ENCODE measurements at places on chromosomes 5 and 9. TPM values are rescaled to one million over a fixed set of nuclear protein-coding genes. Genes with fewer than 3 reads are reported as not detected.

DMGDH gene
- polyA plus RNA-seq, result 39.7 TPM

GRCh38 chr5:139022528-139022927, 147.4 kb upstream of the LRRTM2 start:
- DNase-seq, result no peak

- DNase-seq, result peak; percentile 92
These were observed at the start of gene PKN3 for GRCh38 chr9:128702445-128702948. Gene PKN3, plus strand, starts transcription at chr9:128702503. Its CDS starts 413 bp downstream, at chr9:128702916.

DNA sequence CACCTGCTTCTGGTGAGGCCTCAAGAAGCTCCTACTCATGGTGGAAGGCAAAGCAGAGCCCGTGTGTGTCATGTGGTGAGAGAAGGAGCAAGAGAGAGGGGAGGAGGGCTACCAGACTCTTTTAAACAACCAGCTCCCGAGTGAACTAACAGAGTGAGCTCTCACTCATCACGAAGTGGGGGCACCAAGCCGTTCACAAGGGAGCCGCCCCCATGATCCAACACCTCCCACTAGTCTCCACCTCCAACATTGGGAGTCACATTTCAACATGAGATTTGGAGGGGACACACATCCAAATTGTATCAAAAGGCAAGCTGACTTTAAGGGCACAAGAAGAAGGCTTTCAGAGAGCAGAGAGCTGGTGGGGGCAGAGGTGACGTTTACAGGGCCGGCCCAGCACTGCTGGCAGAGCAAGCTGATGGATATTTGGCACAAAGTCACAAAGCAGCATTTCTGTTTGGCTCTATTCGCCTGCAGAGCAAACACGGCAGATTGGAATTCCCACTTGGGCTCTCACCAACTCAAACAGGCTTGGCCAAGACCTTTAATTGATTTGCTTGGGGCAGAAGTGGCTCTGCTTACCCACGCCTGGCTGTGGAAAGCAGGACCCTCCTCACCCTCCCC, 20.0 kb downstream of the PITX1 start:
- no peak for DNase-seq

DNA sequence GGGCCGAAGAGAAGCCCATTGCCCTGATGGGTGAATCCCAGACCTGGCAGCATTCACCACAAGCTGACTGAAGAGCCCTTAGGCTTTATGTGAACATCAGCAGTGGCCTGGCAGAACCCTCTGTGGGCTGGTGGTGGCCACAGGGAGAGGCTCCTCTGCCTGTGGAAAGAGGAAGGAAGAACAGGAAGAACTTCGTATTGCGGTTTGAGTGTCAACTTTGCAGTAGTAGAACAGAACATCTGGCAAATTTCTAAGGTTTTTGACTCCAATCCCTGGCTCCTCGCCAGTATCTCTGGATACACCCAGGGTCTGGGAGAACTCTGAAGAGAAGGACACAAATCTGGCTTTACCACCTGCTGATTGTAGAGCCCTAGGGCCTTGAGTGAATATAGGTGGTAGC, 356.4 kb upstream of the GRAMD2B start:
- no peak for DNase-seq

DNA sequence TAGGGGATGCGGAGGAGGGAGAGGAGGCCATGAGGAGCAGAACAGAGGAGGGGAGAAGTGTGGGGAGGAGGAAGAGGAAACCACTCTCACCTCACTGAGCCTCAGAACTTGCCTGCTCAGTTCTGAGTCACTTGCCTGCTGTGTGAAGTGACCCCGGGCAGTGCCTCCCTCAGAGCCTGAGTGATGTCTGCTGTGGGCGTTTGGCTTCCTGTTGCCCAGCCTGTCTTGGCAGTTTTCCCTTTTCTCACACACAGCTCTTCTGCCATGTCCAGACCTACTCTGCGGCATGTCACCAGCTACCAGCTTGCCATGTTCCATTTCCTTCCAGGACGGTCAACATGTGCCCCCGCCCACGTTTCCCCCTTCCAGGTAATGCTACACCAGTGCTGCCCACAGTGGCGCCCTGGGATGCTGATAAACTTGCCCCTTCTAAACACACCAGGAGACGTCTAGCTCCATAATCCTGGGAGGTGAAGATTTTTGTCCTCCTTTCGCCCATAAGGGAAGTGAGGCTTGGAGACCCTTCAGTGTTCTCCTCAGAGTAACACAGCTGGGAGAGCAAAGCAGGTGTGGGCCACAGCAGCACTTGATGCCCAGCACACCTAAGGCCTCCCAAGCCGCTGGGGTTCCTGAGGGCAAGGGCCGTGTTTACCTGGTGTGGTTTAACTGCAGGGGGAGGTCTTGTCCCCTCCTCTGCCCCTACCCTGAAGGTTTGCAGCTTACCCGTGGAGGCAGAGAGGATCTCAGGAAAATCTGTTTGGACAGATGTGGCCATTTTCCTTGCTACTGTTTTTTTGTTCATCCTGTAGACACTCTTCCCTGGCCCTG, 63.8 kb upstream of the RNF130 start:
- DNase-seq, result no peak

GRCh38 chr9:617445-618085, 223.9 kb upstream of the DMRT1 start:
- peak; percentile 39 for DNase-seq

- DNase-seq, result no peak
These were observed 39.3 kb upstream of the CDC42SE2 start for GRCh38 chr5:131224387-131225201.

DNA sequence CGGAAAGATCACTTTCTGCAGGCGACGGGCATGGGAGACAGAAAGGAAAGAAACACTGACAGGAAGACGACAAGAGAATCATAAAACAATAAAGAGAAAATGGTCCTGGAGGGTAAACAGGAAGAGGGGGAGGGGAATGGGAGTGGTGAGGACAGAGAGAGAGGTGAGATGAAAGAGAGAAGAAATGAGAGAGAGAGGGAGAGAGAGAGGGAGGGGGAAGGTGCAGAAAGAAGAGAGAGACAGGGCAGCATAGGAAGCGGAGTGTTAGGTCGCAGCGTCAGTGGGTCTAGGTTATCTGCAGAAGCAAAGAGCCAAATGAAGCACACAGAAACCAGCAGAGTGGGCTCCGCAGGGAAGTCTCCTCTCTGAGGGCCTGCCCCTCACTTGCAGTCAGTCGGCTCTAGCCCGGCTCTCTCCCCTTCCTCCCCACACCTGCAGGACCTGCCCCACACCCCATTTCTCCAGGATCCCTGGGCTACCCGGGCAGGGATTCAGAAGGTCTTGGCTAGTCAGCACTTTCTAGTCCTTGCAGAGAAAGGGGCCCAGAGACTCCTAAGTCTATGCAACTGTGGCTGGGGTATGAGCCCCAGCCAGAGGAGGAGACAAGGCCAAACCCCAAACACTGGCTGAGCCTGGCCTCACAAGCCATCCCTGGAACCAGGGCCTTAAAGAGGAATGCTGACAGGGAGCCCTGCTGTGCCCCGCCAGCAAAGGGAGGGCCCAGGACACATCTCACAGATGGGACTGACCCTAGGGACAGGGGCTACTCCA, 29.7 kb upstream of the MEIKIN start:
- DNase-seq, result no peak

DNA sequence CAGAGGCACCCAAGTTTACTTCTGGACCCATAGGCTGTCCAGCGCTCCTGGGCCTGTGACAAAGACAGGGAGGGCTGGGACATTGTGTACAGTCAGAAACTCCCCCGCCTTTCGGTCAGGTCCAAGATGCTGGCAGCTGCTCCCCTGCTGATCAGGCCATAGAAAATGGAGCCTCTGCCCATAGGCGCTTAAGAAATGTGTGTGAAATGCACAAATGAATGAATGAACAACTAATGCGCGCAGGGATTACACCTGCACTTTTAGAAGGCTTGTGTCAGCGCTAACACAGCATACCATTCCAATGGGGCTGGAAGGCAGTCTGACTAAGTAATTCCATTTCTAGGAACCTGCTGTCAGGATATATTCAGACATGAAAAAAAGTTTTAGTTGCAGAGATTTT, 16.3 kb downstream of the PTPN3 start:
- no peak for DNase-seq

DNA sequence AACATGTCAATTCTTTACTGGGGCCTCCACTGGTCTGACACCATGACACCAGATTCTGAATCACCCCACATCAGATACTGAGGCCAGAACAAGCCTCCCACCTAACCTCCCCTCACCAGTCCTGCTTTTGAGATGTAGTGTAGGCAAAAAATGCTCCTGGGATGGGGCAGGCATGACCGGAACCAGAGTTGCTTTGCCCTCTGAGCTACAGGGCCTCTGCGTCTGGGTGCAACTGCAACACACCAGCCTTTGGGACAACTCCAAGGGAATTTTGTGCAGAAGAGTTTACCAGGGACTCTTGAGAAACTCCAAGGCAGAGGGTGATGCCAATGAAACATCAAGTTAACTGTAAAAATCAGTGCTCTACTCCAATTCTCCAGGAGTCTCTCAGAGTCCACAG, 79.4 kb downstream of the SIL1 start:
- DNase-seq, result no peak

DNA sequence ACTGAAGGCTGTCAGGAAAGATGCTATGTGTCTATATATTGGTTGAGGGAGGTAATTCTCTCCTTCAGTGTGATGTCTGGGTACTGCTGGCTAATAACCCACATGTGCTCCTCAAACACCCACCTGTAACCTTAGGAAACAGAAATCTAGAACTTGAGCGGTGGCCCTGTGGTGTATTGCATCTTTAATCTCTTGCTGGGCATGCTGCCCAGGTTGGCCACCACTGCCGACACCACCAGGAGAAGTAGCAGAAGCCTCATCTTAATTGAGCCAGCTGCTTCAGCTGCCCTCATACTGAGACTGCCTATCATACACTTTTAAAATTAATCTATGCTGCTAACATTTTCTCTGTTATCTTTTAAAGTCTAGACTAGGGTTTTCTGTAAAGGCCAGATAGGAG, 103.5 kb upstream of the C5orf63 start:
- no peak for DNase-seq

DDX4 gene
- not detected for polyA plus RNA-seq

DNA sequence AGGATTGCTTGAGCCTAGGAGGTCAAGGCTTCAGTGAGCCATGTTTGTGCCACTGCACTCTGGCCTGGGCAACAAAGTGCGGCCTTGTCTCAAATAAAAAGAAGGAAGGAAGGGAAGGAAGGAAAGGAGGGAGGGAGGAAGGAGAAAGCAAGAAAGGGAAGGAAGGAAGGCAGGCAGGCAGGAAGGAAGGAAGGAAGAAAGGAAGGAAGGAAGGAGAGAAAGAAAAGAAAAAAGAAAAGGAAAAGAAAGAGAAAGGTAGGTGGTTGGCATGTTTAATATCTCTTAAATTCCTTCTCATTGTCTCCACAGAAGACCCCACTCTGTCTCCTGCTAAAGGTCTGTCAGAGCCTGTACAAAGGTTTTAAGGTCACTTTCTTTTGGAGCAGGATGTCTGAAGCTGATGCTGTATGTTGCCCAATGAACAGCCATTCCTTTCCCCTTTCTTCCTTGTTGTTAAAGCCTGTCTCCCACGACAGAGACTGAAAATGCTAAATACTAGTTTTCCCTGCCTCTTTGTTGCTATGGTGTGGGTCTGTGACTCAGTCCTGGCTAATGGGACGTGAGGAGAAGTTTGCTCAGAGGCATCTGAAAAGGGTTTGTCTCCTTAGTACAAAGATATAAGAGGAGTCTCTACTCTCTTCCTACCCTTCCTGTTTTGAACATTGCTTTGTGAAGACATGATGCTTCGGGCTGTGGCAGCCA, 213.3 kb downstream of the PCSK1 start:
- DNase-seq, result no peak

GRCh38 chr5:105789246-105789645, 1881.5 kb downstream of the EFNA5 start:
- no peak for DNase-seq

- DNase-seq, result no peak
These were observed 52.0 kb downstream of the ITGA2 start for GRCh38 chr5:53041071-53041692.

DNA sequence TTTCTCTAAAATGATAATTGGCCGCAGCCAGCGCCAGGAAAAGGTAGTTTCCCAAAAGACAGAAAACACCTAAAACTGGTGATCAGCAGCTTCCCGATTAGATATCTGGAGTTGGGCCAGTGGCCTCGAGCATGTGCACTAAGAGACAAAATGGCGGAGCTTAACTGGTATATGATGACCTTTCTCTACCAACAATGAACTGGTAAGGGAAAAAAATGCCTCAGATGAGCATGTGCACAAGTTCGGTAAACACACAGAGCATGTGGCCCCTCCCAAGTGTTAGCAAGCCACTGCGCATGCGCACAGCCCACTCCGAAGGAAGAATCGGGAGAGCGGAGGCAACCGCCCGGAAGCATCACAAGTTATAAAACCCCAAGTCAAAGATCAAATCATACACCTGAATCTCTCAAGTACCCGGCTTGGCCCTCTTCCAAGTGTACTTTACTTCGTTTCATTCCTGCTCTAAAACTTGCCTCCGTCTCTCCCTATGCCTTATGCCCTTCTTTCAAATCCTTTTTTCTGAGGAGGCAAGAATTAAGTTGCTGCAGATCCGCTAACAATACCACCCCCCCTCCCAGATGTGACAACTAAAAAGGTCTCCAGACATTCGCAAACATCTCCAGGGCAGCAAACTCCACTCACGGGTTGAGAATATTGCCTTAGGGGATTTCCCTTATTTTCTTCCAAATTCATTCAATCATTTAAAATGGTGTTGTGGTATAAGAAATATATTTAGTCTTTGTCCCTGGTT, 15.0 kb upstream of the PTBP3 start:
- peak; percentile 74 for DNase-seq
